ENCODE measurements at places on chromosomes 5 and 9. TPM values are rescaled to one million over a fixed set of nuclear protein-coding genes. Genes with fewer than 3 reads are reported as not detected.

QRFP gene
- total RNA-seq: not detected

IFNA2 gene
- total RNA-seq: not detected

CCDC183 gene
- total RNA-seq: 1.9 TPM

SPAG8 gene
- not detected for total RNA-seq

ZNF169 gene
- 10.2 TPM for total RNA-seq

RNF130 gene
- 29.6 TPM for total RNA-seq

FAM151B gene
- total RNA-seq: 0.38 TPM

TYRP1 gene
- total RNA-seq: 39.5 TPM

SHISAL2B gene
- total RNA-seq: not detected

DNAJA1 gene
- 46.5 TPM for total RNA-seq

LIFR gene
- 70.6 TPM for total RNA-seq

NIPAL4 gene
- total RNA-seq: 74.1 TPM

SLC34A1 gene
- total RNA-seq: 0.39 TPM

BRINP1 gene
- total RNA-seq: not detected

PCDHA5 gene
- not detected for total RNA-seq

LRRC19 gene
- not detected for total RNA-seq

C9orf50 gene
- not detected for total RNA-seq

FOXD4L3 gene
- total RNA-seq: not detected

ANKRD31 gene
- 0.19 TPM for total RNA-seq

CEP78 gene
- total RNA-seq: 5.9 TPM

PDLIM7 gene
- total RNA-seq: 31.7 TPM

SSBP2 gene
- 58.4 TPM for total RNA-seq

GGTA1 gene
- total RNA-seq: 9.0 TPM

GFI1B gene
- total RNA-seq: not detected

SLC6A7 gene
- total RNA-seq: not detected

PDE8B gene
- 4.5 TPM for total RNA-seq

NR2F1 gene
- 5.9 TPM for total RNA-seq
